ENCODE measurements at places on chromosomes 16 and 17.

- DNase-seq: no peak
Observed at GRCh38 chr17:62913991-62914570, 52.0 kb upstream of the TANC2 start.

- DNase-seq: no peak
Observed at GRCh38 chr17:7846063-7846735, 8.7 kb upstream of the TMEM88 start.

GRCh38 chr16:67187175-67187890, 2.6 kb downstream of the EXOC3L1 start:
- DNase-seq: no peak

GRCh38 chr16:79402356-79402755, 198.2 kb downstream of the MAF start:
- DNase-seq: no peak

DNA sequence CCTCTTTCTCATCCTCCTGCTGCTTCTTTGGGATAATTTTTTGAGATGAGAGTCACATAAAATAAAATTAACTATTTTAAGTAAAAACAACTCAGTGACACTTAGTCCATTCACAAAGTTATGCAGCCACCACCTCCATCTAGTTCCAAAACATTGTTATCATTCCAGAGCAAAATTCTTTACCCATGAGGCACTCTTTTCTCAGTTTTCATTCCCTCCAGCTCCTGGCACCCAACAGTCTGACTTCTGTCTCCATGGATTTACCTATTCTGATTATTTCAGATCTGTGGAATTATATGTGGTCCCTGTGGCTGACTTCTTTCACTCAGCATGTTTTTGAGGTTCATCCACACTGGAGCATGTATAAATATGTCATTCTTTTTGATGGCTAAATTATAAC, 239.9 kb upstream of the DYNLRB2 start:
- DNase-seq: no peak

DNA sequence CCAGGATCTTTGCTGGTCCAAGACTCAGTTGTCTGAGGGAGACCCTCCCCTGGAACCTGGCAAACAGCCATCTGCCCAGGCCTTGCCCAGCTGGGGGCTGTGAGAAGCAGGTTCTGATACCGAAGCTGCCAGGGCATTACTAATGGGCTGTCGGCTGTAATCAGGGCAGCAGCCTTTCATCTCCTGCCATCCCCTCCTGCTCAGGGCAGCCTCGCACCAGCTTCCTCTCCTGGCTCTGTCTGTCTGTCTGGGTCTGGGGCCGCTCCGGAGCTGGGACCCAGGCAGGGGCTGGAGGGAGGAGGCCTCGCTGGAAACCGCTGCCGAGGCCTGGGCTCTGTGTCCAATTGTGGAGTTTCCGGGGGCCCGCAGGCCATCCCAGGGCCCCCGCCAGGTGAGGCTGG, 21.6 kb upstream of the BRD7 start:
- DNase-seq: no peak

DNA sequence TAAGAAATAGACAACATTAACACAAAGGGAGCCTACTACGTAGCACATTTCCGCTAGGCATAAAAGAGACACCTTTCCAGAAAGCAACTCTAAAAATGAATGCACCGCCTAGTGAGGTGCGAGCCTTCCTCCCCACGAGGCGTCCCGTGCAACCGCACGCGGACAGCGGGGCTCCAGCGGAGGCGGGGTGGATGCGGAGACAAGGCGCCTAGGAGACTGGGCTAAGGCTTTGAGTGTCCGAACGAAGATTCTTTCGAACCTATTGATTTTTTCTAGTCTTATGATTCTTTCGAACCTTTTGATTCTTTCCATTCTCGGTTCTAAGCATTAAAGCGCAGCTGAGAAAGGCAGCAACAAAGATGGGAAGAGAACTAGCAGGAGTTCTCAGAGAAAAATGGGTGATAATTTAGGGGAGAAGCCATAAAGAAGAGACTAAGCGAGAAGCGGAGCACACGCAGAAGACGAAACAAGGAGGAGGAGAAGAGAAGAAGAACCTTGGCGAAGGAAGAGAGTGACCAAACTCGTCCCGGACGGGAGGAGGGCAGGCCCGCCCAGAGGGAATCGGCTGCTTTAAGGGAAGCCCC, 394 bp upstream of the CPD start:
- DNase-seq: no peak

- DNase-seq: no peak
Observed at GRCh38 chr17:70636517-70637133, 467.3 kb downstream of the KCNJ2 start.

GRCh38 chr17:67733449-67733848, 15.7 kb downstream of the NOL11 start:
- DNase-seq: no peak

DNA sequence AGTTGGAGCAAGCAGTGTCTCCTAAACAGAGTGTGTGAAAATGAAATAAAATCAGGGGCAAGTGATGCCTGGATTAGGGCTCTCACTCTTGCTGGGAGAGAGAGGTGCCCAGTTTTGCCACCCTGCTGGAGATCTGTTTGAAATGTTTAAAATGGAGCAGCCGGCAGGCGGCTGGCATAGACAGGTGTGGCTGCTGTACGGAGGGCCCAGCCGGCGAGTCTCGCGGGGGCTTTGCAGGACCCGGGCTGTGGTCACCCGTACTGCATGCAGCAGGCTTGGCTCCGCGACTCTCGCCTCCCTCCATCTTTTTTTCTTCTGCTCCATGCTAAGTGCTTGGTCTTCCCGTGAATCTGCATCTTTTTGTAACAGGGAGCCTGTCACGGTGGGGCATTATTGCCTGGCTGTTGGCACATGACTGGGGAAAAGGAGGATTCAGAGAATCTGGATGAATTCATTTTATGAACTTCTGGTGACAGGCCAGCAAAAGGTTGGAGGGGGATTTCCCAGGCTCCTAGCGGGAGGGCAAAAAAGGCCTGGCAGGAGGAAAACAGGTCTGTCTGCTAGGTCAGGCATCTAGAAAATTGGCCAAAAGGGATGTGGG, 1.8 kb downstream of the ZNRF1 start:
- peak; percentile 21 for DNase-seq

Data from NCI-H524 treated with DMSO at 0.1 percent for 48 hours (cell line).